Stimulated activated CD4-positive, alpha-beta T cell treated with anti-CD3 and anti-CD28 coated beads, Interleukin-15, amount 100 ng/mL, for 24 hours (primary cell): ENCODE measurements at places on chromosomes 1 and 21.

GRCh38 chr1:229862017-229862774, 204.8 kb upstream of the GALNT2 start:
- DNase-seq = no peak

DNA sequence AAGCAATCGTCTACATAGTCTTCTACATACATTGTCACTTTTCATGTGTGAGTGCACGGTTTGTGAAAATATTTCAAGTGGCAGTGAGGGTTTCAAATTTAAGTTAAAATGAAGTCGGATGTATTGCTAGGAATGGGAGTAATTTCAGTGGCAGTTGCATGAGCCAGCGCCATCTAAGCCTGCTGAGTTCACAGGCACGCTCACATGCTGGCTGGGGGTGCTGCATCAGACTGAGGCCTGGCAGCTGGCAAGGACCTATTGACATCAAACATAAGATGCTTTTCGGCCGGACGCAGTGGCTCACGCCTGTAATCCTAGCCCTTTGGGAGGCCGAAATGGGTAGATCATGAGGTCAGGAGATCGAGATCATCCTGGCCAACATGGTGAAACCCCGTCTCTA, 80.7 kb downstream of the UBE4B start:
- DNase-seq = no peak

- DNase-seq = no peak
These were observed 206.6 kb downstream of the URB2 start for GRCh38 chr1:229832695-229833094.

GRCh38 chr1:218674280-218674773, 329.2 kb downstream of the TGFB2 start:
- no peak for DNase-seq

GRCh38 chr1:235767795-235768194, 98.9 kb downstream of the LYST start:
- no peak for DNase-seq

GRCh38 chr21:45982092-45982757, 655 bp downstream of the COL6A1 start:
- DNase-seq = no peak

DNA sequence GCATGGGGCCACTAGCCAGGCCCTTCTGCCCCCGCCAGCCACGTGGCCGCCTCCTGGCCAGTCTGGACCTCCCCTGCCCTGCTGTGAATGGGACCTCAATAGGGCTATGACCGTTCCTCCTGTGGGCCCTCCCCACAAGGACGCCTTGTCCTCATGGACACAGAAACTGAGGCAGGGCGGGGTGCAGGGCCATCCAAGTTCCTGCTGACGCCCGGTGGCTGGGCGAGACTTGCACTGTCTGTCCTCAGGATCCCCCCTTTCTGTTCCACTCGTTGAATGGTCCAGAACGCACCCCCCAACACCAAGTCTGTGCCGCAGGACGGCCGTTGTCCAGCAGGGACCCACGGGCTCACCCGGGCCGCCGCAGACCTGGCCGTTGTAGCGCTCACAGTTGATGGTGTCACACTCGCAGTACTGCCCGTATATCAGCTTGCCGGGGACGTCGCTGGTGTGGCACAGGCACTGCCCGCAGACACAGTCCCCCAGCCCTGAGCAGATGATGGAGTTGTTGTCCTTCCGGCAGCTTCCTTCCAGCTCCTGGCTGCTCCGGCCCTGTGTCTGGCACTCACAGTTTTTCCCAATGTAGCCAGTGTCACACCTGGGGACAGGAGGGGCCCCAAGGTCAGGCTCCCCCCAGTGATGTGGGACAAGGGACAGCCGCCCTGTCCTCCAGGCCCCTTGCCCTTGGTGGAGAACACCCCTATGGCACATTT, 16.3 kb upstream of the PTTG1IP start:
- no peak for DNase-seq

DNA sequence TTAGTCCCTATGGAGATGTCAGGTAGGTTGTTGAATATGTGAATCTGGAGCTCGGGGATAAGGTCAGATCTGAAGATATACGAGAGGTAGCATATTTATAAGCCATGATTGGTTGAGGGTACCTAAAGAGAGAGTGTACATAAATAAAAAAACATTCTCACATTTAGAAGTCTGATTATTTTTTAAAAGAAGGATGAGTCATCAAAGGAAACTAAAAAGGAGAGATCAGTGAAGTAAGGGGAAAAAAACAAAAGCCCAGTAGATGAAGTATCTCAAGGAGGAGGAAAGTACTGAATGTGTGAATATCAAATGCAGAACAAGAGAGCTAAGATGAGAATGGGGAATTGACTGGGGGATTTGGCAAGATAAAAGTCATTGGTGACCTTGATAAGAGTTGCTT, 15.7 kb upstream of the ANGPTL1 start:
- DNase-seq = no peak

DNA sequence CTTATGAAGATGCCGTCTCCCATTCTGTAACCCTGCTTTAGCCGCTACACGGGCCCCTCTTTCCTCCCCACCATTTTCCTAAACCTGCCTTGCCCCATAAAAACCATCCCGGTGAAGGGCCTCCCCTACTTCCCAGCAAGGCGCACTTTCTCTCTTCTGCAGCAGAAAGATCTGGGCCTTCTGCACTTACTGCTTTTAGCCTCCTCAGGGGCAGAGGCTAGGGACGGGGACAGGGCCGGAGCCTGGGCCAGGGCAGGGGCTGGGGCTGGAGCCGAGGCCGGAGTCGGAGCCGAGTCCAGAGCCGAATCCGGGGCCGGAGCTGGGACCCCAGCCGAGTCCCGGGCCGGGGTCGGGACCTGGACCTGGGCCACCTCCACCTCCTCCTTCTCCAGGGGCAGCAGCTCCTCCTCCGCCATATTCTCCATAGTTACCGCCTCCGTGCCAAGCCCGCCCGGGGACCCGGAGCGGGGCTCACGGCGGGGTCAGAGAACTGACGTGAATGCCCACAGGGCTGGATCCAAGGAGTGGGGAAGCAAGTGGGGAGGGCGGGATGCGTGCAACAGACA, 382 bp downstream of the TRMT1L start:
- DNase-seq = no peak

DNA sequence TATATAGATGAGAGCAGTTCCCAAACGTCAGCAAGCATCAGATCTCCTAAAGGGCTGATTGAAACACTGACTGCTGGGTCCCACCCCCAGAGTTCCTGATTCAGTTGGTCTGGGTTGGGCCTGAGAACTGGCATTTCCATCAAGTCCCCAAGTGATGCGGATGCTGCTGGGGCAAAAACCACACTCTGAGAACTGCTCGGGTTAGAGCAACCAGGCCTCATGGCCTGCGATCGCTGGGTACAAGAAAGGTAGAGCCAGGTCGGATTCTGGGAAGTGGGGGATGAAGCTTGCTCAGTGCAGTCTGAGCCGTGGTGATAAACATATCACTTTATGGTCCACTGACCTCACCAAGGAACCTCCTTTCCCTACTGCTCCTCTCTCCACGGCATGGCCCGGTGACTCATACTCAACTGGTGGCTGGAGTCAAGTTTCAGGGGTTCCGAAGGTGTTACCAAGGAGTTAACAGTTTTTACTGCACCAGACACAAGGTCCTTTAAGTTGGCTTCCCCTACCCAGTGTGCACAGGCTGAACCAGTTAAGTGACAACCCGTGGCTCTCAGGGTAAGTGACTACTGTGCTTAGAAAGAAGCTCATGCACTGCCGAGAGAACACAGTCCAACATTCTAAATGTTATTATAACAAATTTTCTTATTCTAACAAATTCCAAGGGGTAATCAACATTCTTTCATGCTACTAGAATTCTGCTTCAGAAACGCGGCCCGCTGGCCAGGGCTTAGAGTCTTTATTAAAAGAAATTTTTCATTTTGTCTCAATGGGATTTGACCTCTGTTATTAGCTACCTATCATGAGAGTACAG, 153.5 kb downstream of the TGFBR3 start:
- peak; percentile 51 for DNase-seq

GRCh38 chr1:2978691-2979190, 42.5 kb upstream of the ACTRT2 start:
- DNase-seq = no peak

GRCh38 chr1:41447995-41448770, 36.3 kb downstream of the EDN2 start:
- DNase-seq = no peak

GRCh38 chr1:202658769-202659168, 51.5 kb downstream of the SYT2 start:
- no peak for DNase-seq

GRCh38 chr1:24954631-24955030, 24.6 kb upstream of the RUNX3 start:
- DNase-seq = no peak

DNA sequence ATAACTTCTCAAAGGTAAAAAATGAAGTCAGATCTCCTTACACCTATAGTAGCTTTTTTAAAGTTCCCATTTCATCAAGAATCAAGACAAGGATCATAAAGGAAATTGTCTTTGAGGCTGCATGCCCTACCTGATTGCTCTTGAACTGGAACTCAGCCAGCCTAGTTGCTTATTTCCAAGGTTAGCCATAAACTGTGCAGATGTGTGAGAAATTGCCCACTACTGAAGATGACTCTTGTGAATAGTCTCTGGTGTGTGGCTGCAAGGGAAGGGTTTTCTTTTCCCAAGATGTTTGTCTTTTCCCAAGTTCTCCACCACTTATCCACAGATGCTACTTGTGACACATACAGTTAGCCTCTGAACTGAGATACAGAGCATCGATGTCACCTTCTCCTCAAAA, 81.7 kb upstream of the DUSP10 start:
- no peak for DNase-seq

- DNase-seq = no peak
These were observed 7.0 kb downstream of the EPHX1 start for GRCh38 chr1:225816643-225817538.

- no peak for DNase-seq
These were observed 313.0 kb downstream of the RYR2 start for GRCh38 chr1:237355022-237355421.

- DNase-seq = no peak
These were observed 361.0 kb downstream of the ADGRL2 start for GRCh38 chr1:82161700-82162141.

DNA sequence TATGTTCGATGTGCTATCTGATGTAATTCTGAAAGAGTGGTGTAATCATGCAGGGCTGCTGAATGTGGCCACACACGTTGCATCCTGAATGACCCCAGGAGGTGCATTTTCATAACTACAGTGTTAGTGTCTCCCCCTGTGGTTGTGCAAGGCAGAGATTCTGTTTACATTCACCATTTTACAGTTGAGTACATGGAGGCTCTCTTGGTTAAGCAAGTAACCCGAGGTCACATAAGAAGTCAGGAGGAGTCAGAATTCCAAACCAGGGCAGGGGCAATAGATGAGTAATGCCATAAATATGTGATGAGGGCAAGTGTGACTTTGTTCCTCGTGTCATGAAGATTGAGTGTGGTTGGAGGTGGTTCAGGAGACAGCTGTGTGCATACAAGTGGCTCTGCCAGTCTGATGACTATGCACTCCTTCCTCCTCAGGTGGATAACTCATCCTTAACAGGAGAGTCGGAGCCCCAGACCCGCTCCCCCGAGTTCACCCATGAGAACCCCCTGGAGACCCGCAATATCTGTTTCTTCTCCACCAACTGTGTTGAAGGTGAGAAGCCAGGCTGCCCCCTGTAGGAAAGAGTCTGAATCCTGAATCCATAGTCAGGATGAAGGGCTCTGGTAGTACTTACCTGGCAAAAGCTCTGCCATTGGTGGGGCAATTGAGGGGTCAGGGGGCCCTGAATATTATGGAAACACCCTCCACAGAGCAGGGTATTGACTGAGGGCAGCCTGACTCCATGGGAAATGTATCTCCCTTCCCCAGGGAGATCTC, 9.3 kb downstream of the ATP1A2 start:
- DNase-seq = no peak

GRCh38 chr1:231861541-231862481, 235.2 kb downstream of the DISC1 start:
- DNase-seq = no peak

DNA sequence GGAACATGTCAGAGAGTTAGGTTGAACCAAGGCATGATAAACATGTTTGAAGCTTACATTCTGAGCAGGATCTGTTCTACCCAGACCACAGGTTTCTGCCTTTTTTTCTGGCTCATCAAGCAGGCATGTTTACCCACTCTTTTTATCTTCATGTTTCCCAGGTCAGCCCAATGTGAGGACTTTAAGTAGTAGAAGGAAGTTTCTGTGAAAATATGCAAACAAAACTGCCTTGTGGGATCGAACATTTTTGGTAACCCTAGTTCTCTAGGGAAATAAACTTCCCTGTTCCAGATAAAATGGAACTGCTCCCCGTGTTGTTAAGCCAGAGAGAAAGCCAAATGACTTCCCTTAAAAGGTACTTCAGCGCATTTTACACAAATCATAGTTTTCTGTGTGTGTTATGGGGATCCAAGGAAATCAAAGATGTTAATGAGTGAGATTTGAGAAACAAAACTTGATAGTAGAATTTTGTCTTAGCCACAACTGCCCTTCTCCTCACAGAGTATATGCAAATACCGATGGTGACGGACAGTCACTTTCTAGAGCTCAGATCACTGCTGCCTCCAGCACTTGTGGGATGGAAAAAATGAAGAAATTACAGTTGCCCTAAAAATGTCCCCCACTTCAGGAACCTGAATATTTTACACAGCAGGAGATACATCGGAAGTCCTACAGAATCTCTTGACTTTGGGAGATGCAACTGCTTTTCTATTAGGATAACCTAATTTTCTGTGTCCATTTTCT, 765 bp upstream of the HIPK1 start:
- DNase-seq = no peak

GRCh38 chr1:83027511-83027910, 971.4 kb downstream of the TTLL7 start:
- no peak for DNase-seq

GRCh38 chr1:58769809-58770320, 14.0 kb downstream of the JUN start:
- DNase-seq = no peak

DNA sequence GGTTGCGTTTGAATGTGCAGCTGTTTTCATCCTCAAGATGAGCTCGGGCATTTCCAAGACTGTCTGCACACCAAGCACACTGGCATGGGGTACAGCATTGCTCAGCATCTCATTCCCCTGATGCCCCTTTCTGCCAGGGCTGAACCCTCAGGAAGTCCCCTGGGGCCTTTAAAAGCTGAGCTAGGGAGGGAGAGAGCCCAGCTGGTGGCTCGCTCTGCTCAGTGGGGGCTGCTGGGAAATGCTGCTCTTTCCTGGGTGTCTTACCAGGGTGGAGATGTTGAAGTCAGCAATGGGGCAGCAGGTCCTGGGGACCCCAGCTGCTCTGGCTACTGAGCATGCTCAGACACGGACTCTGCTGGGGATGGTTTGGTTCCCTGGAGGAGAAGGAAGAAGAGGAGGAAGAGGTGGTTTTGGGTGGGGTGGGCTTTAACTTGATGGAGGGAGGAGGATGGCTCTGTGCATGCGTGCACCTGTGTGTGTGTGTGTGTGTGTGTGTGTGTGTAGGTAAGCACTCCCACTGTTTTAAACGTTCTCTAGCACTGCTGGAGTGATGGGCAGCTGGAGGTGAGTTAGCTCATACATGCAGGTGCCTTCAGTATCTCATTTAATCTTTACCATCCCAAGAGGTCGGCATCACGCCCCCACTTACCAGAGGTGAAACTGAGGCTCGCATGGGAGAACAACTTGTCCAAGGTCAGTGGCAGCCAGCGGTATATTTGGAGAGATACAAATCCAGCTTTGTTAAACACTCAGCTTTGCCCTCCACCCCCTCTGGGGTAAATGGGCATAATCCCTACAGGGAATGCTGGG, 40.9 kb downstream of the ACTL8 start:
- no peak for DNase-seq

GRCh38 chr1:17881761-17882160, 126.6 kb downstream of the ACTL8 start:
- DNase-seq = no peak

GRCh38 chr1:231107600-231108326, 54.1 kb upstream of the TRIM67 start:
- no peak for DNase-seq

- peak; percentile 17 for DNase-seq
These were observed 19.3 kb downstream of the C1orf52 start for GRCh38 chr1:85240174-85240601.
